ENCODE measurements at places on chromosomes 6 and 20. TPM values are rescaled to one million over a fixed set of nuclear protein-coding genes. Genes with fewer than 3 reads are reported as not detected.

GRCh38 chr6:152701081-152701862, 3.6 kb downstream of the MYCT1 start:
- no peak for DNase-seq
- no peak overlapping the region for H3K27ac ChIP-seq
- H3K27me3 ChIP-seq = no peaks in the 10 kb centered on the region
- H3K36me3 ChIP-seq = no peaks in the 10 kb centered on the region
- no peak overlapping the region for H3K4me3 ChIP-seq
- peaks cover 13% of the 10 kb centered on the region for H3K4me1 ChIP-seq

GRCh38 chr6:20639161-20639560, 104.9 kb downstream of the CDKAL1 start:
- H3K4me1 ChIP-seq = no peaks in the 10 kb centered on the region
- H3K36me3 ChIP-seq = no peaks in the 10 kb centered on the region
- H3K27ac ChIP-seq = no peak overlapping the region

- no peak overlapping the region for H3K4me3 ChIP-seq
- no peaks in the 10 kb centered on the region for H3K27me3 ChIP-seq
- H3K4me1 ChIP-seq = peaks cover 14% of the 10 kb centered on the region
- peak overlapping the region; percentile 61 for H3K27ac ChIP-seq
- H3K36me3 ChIP-seq = no peaks in the 10 kb centered on the region
Observed at GRCh38 chr20:36128463-36129159, 25.9 kb upstream of the EPB41L1 start.

DNA sequence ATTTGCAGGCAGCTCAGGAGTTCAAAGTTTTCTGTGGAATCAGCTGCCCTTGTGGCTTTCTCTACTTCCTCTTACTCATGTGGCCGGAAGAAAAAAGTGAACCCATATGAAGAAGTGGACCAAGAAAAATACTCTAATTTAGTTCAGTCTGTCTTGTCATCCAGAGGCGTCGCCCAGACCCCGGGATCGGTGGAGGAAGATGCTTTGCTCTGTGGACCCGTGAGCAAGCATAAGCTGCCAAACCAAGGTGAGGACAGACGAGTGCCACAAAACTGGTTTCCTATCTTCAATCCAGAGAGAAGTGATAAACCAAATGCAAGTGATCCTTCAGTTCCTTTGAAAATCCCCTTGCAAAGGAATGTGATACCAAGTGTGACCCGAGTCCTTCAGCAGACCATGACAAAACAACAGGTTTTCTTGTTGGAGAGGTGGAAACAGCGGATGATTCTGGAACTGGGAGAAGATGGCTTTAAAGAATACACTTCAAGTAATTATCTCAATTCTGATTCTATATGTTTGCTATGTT, 1.1 kb downstream of the MGME1 start:
- H3K27ac ChIP-seq = peak overlapping the region; percentile 98
- peaks cover 47% of the 10 kb centered on the region for H3K4me1 ChIP-seq
- H3K27me3 ChIP-seq = no peaks in the 10 kb centered on the region
- peak overlapping the region; percentile 99 for H3K4me3 ChIP-seq
- DNase-seq = peak; percentile 76
- H3K36me3 ChIP-seq = no peaks in the 10 kb centered on the region

- H3K27me3 ChIP-seq = no peaks in the 10 kb centered on the region
- no peak overlapping the region for H3K4me3 ChIP-seq
- H3K36me3 ChIP-seq = no peaks in the 10 kb centered on the region
Observed at GRCh38 chr6:120056085-120056484, 706.5 kb upstream of the MAN1A1 start.

GRCh38 chr20:52799130-52799529, 173.0 kb upstream of the TSHZ2 start:
- DNase-seq = no peak
- H3K27ac ChIP-seq = no peak overlapping the region
- no peaks in the 10 kb centered on the region for H3K36me3 ChIP-seq
- peaks cover 10% of the 10 kb centered on the region for H3K27me3 ChIP-seq

GRCh38 chr6:105174512-105174911, 5.3 kb downstream of the POPDC3 start:
- peaks cover 29% of the 10 kb centered on the region for H3K4me1 ChIP-seq
- H3K4me3 ChIP-seq = peak overlapping the region; percentile 36
- no peaks in the 10 kb centered on the region for H3K27me3 ChIP-seq
- peak; percentile 79 for DNase-seq
- peak overlapping the region; percentile 82 for H3K27ac ChIP-seq
- no peaks in the 10 kb centered on the region for H3K36me3 ChIP-seq

DNA sequence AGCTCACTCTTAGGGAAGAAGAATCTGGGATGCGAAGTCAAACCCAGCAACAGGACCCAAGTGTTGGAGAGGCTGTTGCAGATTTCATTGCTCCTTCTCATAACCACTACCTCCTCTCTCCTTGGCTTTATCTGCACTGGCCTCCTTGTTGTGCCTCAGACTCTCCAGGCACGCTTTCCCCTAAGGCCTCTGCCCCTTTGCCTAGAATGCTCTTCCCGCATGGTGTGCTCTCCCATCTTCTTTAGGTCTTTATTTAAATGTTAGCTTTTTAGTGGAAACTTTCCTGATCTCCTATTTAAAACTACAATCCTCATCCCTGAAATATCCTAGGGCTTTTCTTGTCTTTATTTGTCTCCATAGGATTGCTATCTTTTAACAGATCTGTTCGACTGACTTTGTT, 94.9 kb upstream of the TMEM30A start:
- no peaks in the 10 kb centered on the region for H3K27me3 ChIP-seq
- H3K36me3 ChIP-seq = no peaks in the 10 kb centered on the region
- no peaks in the 10 kb centered on the region for H3K4me1 ChIP-seq
- no peak for DNase-seq
- no peak overlapping the region for H3K4me3 ChIP-seq

GRCh38 chr20:59443550-59443949, 143.1 kb downstream of the EDN3 start:
- H3K27me3 ChIP-seq = peaks cover 7% of the 10 kb centered on the region
- no peak for DNase-seq
- no peaks in the 10 kb centered on the region for H3K4me1 ChIP-seq

- no peak overlapping the region for H3K4me3 ChIP-seq
- H3K4me1 ChIP-seq = peaks cover 15% of the 10 kb centered on the region
- peak; percentile 74 for DNase-seq
- H3K27me3 ChIP-seq = no peaks in the 10 kb centered on the region
Observed at GRCh38 chr20:62161347-62161746, 17.8 kb downstream of the SS18L1 start.

DNA sequence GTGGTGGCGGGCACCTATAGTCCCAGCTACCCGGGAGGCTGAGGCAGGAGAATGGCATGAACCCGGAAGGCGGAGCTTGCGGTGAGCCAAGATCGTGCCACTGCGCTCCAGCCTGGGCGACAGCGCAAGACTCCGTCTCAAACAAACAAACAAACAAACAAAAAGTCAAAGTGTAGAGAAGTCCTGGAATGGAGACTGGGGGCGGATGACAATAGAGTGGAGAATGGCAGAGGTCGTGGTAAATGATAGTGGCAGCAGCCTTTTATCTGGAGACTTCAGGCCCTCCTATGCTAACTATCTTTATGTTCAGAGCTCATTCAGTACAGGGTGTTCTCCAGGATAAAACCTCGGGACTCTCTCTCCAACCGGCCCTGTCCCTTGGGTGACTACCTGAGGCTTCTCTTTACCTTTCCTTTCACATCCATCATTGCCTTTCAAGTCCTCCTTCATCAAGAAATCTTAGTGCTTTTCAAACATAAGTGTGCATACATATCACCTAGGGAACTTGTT, 1.4 kb upstream of the FKBPL start:
- no peaks in the 10 kb centered on the region for H3K27me3 ChIP-seq
- H3K36me3 ChIP-seq = peaks cover under 1% of the 10 kb centered on the region
- peaks cover 30% of the 10 kb centered on the region for H3K4me1 ChIP-seq
- no peak for DNase-seq
- H3K4me3 ChIP-seq = no peak overlapping the region

DNA sequence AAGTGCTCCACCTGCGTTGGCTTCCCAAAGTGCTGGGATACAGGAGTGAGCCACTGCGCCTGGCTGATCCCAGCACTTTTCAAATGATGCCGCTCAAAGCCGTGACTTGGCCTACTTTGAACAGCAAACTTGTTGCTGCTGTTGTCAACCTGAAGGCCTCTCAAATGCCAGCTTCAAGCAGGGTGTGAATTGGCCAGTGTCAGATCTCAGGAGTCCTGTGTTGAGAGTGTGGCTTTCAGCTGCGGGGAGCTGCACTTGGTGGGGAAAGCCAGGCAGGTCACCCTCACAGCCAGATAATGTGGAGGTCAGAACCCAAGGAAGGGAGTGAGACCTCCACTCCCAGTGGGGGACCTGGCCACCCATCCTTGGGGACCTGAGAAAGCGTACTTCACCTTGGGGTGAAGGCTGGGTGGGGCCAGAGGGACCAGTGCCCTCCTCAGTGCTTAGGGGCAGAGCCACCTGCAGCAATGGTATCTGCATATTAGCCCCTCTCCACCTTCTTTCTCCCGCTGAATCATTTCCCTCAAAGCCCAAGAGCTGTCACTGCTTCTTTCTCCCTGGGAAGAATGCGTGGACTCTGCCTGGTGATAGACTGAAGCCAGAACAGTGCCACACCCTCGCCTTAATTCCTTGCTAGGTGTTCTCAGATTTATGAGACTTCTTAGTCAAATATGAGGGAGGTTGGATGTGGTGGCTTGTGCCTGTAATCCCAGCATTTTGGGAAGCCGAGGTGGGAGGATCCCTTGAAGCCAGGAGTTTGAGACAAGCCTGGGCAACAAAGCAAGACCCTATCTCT, 19.1 kb upstream of the PANK2 start:
- H3K4me3 ChIP-seq = no peak overlapping the region
- no peaks in the 10 kb centered on the region for H3K27me3 ChIP-seq
- peaks cover 6% of the 10 kb centered on the region for H3K36me3 ChIP-seq
- no peak overlapping the region for H3K27ac ChIP-seq

- H3K27me3 ChIP-seq = no peaks in the 10 kb centered on the region
- no peaks in the 10 kb centered on the region for H3K4me1 ChIP-seq
- no peak for DNase-seq
- no peak overlapping the region for H3K27ac ChIP-seq
Observed at GRCh38 chr6:158610319-158610968, 34.1 kb downstream of the DYNLT1 start.

- DNase-seq = no peak
- H3K36me3 ChIP-seq = no peaks in the 10 kb centered on the region
- no peaks in the 10 kb centered on the region for H3K27me3 ChIP-seq
Observed at GRCh38 chr6:155487371-155488130, 31.9 kb upstream of the NOX3 start.

DNA sequence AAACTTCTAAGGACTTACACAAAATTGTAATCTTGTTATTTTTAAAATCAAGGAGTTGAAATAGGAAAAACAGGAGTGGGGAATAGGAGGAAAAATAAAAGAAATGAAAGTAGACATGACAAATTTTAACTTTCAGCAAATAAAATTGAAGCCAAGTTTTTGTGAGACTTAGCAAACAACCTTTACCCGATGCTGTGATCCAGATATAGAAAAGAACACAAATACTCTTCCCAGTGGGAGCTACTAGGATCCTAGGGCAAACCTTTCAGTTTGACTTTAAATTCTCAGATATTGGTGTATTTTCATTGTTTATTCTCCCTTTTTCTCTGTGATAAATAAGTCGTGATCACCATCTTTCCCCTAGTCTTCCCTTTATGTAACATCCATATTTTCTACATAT, 968.7 kb upstream of the CITED2 start:
- no peak overlapping the region for H3K4me3 ChIP-seq
- H3K4me1 ChIP-seq = peaks cover 42% of the 10 kb centered on the region
- H3K27ac ChIP-seq = no peak overlapping the region
- DNase-seq = no peak
- H3K27me3 ChIP-seq = no peaks in the 10 kb centered on the region

GRCh38 chr20:16819483-16819882, 71.3 kb downstream of the OTOR start:
- no peaks in the 10 kb centered on the region for H3K4me1 ChIP-seq
- no peak for DNase-seq

GRCh38 chr20:36582821-36583220, 9.4 kb downstream of the TGIF2 start:
- no peak overlapping the region for H3K27ac ChIP-seq
- H3K36me3 ChIP-seq = no peaks in the 10 kb centered on the region
- no peaks in the 10 kb centered on the region for H3K27me3 ChIP-seq
- peaks cover 10% of the 10 kb centered on the region for H3K4me1 ChIP-seq

GRCh38 chr20:56422824-56423189, 10.7 kb downstream of the CASS4 start:
- H3K4me3 ChIP-seq = no peak overlapping the region
- DNase-seq = peak; percentile 24
- H3K36me3 ChIP-seq = no peaks in the 10 kb centered on the region
- no peaks in the 10 kb centered on the region for H3K27me3 ChIP-seq

- no peaks in the 10 kb centered on the region for H3K4me1 ChIP-seq
- no peak overlapping the region for H3K27ac ChIP-seq
- H3K4me3 ChIP-seq = no peak overlapping the region
- H3K36me3 ChIP-seq = no peaks in the 10 kb centered on the region
Observed at GRCh38 chr6:125639466-125640020, 109.9 kb upstream of the HEY2 start.

- no peaks in the 10 kb centered on the region for H3K4me1 ChIP-seq
- H3K4me3 ChIP-seq = no peak overlapping the region
- no peaks in the 10 kb centered on the region for H3K27me3 ChIP-seq
Observed at GRCh38 chr6:138203315-138203714, 15.0 kb downstream of the PBOV1 start.

DNA sequence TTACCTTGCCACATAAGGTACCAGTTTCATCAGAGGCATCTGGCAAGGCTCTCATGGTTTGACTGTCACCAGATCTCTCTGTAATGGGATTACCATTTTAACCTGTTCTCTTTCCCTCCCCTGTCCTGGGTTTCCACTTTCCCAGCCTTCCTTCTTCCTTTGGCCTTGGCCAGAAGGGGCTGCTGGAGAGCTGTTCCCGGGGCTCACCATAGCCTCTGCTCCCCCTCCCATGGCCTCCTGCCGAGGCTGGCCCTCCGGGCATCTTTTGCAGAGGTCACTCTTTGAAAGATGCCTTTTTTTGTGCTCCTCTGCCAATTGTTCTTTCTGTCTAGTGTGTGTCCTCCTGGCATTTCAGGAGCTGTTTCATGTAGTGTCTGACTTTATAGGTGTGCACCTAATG, 100.7 kb upstream of the SCP2D1 start:
- H3K27ac ChIP-seq = no peak overlapping the region
- no peaks in the 10 kb centered on the region for H3K4me1 ChIP-seq
- no peak overlapping the region for H3K4me3 ChIP-seq
- no peaks in the 10 kb centered on the region for H3K36me3 ChIP-seq

DNA sequence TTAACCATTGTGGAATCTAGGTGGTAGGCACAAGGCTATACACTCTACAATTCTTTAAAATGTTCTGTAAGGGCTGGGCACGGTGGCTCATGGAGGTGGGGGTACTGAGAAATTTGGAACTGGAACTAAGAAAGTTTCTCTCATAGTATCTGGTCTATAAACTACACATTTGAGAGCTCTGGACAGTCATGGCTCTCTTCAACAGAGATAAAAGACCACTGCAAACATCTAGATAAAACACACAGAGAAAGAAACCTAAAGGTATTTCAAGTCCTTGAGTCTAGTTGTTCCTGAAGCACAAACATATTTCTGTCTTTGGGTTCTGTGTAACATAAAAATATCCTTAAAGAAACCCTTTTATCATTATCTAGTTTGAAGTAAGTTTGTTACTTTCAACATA, 35.2 kb downstream of the ILRUN start:
- no peaks in the 10 kb centered on the region for H3K36me3 ChIP-seq
- DNase-seq = no peak
- peaks cover 40% of the 10 kb centered on the region for H3K4me1 ChIP-seq
- H3K27me3 ChIP-seq = no peaks in the 10 kb centered on the region

GRCh38 chr6:152478377-152479010, 158.7 kb downstream of the SYNE1 start:
- H3K36me3 ChIP-seq = no peaks in the 10 kb centered on the region
- no peak overlapping the region for H3K27ac ChIP-seq
- no peak overlapping the region for H3K4me3 ChIP-seq

The TAPBP gene
- 68.7 TPM for total RNA-seq

The SOBP gene
- 1.9 TPM for total RNA-seq

The FLRT3 gene
- total RNA-seq = 2.3 TPM

The MCCD1 gene
- not detected for total RNA-seq

The HDGFL1 gene
- total RNA-seq = not detected

The DOK5 gene
- 11.8 TPM for total RNA-seq

All from GM23248 (cell line).